ENCODE measurements at places on chromosomes 16 and 17. TPM values are rescaled to one million over a fixed set of nuclear protein-coding genes. Genes with fewer than 3 reads are reported as not detected.

GRCh38 chr16:67668495-67669157 lies 2.0 kb downstream of the C16orf86 start:
- no peak for DNase-seq
- H3K36me3 ChIP-seq, result peaks cover 7% of the 10 kb centered on the region
- no peak overlapping the region for H3K27ac ChIP-seq
- H3K4me1 ChIP-seq, result no peaks in the 10 kb centered on the region
- no peak overlapping the region for H3K4me3 ChIP-seq

- H3K36me3 ChIP-seq, result no peaks in the 10 kb centered on the region
- H3K4me1 ChIP-seq, result no peaks in the 10 kb centered on the region
- no peak for DNase-seq
- no peaks in the 10 kb centered on the region for H3K27me3 ChIP-seq
- no peak overlapping the region for H3K27ac ChIP-seq
- H3K4me3 ChIP-seq, result no peak overlapping the region
Measured at GRCh38 chr17:49390548-49391324, 23.9 kb downstream of the PHB1 start.

DNA sequence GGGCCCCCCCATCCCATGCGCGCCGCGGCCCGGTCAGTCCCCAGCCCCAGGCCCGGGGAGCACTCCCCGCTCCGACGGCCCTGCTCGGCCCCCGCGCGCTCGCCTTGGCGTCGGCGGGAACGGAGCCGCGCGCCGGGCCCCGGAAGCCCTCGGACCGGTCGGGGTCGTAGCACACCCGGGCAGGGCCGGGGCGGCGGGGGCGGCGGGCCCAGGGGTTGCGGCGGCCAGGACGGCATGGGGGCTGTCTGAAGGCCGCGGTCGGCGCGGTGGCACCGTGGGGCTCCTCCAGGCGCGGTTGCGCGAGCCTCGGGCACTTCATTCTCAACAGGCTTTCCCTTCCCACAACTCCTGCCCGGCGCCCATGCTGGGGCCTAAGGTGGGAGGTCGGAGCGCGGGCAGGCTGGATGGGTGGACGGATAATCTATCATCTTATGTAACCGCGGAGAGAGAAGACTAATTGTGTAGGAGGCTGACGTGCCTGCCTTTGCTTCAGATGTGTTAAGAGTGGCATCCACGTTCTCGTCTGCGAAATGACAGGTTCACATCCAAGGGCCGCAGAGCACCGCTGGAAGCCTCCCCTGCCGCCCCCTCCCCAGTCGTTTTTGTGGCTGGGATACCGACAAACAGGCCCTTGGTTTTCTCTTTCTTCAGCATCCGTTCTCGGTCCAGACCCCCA lies 708 bp downstream of the BAIAP2 start:
- H3K27ac ChIP-seq, result no peak overlapping the region
- peaks cover 21% of the 10 kb centered on the region for H3K36me3 ChIP-seq

DNA sequence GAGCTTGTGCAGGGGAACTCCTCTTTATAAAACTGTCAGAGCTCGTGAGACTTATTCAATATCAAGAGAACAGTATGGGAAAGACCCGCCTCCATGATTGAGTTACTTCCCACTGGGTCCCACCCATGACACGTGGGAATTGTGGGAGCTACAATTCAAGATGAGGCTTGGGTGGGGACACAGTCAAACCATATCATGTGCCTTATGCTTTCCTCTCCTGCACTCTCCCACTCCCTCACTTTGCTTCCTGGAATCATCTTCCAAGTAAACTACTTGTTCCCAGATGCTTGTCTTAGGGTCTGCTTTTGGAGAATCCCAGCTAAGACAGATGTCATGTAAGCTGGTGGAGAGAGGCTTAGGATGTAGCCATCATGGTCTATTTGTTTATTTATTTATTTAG lies 271.2 kb downstream of the HAPSTR1 start:
- H3K4me3 ChIP-seq, result no peak overlapping the region
- no peak for DNase-seq
- no peaks in the 10 kb centered on the region for H3K4me1 ChIP-seq
- H3K27me3 ChIP-seq, result no peaks in the 10 kb centered on the region
- H3K36me3 ChIP-seq, result 0 out of 2 replicates have a peak, but pooled peaks cover 3% of the 10 kb centered on the region
- no peak overlapping the region for H3K27ac ChIP-seq

GP1BA gene
- not detected for total RNA-seq
